ENCODE measurements at places on chromosomes 3 and 15.

DNA sequence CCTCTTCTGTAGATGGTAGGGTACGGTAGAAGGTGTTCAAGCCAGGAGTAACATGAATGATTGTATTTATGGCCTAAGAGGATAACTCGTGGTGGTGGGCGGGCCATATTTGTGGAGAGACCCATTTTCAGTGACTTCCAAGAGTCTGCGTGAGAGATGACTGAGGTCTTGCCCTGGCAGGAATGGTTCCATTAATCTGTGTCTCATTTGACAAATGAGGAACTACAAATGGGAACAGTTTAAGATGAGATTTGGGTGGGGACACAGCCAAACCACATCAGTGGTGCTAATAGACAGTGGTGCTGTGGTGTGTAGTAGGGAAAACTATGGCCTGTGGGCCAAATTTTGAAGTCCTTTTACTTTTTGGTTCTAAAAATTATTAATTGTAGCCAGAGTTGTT lies 47.1 kb downstream of the FLNB start:
- DNase-seq = no peak

GRCh38 chr3:24048843-24049242 lies 103.8 kb downstream of the NR1D2 start:
- DNase-seq = no peak

GRCh38 chr3:101702726-101703125 lies 16.2 kb upstream of the RPL24 start:
- DNase-seq = no peak

DNA sequence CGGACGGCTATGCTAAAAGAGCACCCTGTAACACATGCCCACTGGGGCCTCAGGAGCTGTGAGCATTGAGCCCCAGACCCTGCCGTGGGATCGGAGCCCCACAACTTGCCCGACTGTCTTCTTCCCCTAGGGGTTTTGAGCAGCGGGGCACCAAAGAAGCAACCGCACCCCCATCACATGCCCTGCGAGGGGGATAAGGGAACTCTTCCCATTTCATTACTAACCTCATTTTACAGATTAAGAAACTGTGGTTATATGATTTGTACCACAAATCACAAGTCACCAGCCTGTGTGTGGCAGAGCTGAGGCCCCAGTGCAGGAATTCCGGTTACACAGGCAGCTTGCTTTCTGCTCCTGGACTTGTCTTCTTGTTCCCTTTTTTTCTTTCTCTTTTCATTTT lies 86.2 kb downstream of the CD47 start:
- DNase-seq = no peak

DNA sequence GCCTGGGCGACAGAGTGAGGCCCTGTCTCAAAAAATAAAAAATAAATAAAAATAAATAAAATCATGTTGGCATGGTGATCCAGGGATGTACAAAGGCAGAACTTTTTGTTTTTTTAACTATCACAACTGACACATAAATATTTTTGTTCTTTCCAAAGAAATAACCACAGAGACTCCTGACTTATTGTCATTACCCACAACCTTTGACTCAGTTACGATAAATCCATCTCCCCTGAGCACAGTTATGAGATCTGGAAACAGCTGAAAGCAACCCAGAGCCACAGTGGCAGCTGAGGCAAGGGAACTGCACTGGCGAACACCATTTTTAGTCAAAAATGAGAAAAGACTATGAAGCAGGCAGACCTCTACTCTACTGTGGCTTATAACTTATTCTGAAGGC lies 24.0 kb downstream of the OSBPL10 start:
- no peak for DNase-seq

All from naive thymus-derived CD8-positive, alpha-beta T cell (primary cell).